Epithelial cell of esophagus (primary cell): ENCODE measurements at places on chromosomes 6 and 20.

DNA sequence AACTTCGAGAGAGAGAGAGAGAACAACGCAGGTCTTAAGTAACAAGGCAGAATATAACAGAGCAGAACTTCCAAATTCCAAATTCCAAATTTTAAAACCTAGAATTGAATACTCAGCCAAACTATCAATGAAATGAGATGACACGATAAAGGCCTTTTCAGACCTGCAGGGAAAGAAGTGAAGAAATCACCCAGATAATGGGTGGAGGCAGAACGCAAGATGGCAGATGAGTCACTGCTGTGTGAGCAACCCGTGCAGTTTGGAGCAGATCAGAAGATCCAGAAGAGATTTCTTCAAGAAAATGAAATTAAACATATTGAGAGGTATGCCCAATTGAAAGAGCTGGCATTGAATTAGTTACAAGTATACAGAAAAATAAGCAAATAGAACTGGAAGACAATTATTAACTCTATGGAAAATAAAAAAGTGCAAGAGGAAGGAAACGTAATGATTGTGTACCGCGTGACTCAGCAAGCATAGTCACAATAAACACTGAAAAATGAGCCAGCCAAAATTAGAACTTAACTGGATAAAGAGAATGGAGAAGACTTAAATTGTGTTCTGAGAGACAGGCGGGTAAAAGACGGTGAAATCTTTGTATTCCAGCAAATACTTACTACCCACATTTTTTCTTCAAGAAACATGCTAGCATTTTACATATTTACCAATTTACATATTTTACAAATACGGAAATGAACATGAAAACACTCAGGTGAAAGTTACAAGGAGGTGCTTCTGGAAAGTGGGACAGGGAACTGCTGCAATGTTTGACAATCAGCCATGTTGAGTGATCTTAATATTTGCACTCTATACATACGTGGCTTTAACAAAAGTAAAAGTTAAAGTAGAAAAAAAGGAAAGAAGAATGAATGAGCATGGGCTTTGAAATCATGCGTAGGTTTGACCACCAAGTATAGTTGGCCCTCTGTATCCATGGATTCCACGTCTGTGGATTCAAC, 87.9 kb upstream of the CDYL start:
- peak; percentile 92 for DNase-seq

DNA sequence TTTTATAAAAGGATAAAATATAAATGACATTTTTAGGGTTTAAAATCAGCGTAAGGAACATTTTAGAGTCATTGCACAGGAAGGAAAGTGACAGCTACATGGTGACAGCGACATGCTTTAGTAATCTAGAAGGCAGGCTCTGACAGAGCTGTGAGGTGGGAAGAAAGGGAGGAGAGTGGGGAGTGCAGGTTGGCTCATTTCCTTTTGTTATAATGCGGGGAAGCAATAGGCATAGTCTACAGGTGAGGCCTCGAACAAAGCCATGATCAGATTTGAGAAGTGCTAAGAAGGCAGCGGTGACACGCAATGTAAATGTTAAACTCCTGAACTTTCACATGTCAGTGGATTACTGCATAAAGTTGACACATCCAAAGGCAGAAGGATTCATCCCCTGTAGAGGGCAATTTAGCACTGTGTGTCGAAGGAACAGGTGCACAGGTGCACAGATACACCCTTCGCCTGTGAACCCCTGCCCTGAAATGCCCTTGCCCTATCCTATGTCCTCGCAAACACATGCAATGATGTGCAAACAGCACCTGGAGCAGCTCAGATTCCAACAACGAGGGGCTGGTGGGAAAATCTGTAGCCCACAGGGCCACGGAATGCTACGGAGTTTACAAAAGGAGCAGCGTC, 32.4 kb upstream of the SMOC2 start:
- no peak for DNase-seq

DNA sequence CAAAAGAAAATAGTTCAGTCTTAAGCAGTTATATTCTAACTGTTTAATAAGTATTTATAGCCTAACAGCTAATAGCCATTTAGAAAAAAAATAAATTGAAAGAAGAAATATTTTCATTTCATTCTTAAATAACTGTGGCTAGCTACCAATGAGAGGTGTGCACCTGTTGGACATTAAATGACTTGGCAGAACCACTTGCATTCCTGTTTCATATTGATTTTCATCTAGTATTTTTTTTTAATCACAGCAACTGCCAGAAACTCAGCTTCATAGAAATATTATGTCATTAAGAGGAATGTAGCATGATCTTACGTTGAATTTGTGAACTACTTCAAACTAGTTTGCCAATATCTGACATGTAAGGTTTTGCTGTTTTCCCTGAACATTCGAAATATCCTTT, 10.1 kb downstream of the NAA20 start:
- DNase-seq, result no peak

- DNase-seq, result no peak
Measured at GRCh38 chr6:167819576-167819975, 7.1 kb upstream of the AFDN start.

DNA sequence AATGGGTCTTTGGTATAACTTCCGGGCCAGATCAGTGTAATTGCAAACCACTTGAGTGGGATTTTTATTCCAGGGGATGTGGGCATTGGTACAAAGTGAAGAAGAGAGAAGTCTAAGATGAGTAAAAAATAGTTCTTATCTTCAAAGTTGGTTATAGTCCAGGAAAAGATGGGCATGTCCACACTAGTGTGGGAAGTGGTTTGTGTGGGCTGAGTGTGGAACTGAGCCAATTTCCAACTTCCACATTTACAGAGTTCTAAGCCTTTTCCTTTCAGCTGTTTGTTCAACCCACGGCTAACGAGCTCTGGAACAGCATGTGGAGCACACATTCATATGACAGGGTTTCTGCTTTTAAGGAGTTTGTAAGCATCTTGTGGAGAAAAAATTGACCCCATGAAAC, 72.3 kb upstream of the IFNGR1 start:
- peak; percentile 84 for DNase-seq

DNA sequence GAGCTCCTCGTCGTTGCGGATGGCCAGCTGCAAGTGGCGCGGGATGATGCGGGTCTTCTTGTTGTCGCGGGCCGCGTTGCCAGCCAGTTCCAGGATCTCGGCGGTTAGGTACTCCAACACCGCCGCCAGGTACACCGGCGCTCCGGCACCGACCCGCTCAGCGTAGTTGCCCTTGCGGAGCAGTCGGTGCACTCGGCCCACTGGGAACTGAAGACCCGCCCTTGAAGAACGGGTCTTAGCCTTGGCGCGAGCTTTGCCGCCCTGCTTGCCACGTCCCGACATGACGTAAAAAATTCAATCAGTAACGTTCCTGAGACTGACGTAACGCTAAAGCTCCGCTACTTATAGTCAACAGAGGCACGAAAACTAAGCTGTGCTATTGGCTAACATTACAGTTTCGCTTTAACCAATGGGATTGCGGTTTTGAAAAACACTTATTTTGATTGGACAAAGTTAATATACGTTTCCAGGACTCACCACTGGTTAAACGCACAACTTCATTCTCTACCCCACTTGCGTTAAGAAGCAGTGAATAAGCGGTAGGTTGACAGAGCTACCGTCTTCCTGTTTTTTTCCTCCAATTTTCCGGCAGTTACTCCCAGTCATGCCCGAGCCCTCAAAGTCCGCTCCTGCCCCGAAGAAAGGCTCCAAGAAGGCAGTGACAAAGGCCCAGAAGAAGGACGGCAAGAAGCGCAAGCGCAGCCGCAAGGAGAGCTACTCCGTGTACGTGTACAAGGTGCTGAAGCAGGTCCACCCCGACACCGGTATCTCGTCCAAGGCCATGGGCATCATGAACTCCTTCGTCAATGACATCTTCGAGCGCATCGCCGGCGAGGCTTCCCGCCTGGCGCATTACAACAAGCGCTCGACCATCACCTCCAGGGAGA, 73.9 kb downstream of the OR2B2 start:
- DNase-seq, result peak; percentile 98

DNA sequence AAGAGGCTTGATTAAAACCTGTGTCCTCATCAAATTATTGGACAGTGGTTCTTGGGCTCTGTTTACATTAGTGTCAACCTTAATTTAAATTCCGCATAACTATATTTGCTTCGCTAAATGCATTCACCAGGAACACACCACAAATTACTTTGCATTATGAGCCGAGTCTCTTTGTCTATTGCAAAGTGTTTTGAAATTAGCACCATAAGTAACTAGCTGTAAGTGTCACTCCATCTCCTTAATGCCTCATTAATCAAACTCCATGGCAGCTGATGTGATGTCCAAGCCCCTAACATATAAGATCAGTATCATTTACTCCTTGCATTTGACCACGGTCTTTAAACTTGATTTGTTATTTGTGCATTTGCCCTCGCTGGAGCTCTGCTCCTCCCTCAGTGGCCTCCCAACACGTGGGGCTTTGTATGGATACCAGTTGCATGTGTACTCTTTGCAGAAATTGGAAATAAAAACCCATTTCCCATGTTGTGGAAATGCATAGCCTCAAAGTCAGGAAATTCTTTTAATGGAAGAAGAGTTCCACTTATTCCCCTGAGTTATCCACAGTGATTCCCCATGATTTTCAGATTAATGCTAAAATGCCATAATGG, 24.6 kb downstream of the FOXA2 start:
- no peak for DNase-seq

GRCh38 chr6:160431226-160431625, 83.0 kb downstream of the SLC22A3 start:
- peak; percentile 18 for DNase-seq

- DNase-seq, result no peak
Measured at GRCh38 chr20:19382386-19383340, 170.2 kb downstream of the SLC24A3 start.

DNA sequence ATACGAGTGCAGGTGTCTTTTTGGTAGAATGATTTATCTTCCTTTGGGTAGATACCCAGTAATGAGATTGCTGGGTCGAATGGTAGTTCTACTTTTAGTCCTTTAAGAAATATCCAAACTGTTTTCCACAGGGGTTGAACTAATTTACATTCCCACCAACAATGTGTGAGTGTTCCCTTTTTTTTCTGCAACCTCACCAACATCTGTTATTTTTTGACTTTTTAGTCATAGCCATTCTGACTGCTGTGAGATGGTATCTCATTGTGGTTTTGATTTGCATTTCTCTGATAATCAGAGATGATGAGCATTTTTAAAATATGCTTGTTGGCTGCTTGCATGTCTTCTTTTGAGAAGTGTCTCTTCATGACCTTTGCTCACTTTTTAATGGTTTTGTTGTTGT, 1.9 kb upstream of the ZNF831 start:
- no peak for DNase-seq

DNA sequence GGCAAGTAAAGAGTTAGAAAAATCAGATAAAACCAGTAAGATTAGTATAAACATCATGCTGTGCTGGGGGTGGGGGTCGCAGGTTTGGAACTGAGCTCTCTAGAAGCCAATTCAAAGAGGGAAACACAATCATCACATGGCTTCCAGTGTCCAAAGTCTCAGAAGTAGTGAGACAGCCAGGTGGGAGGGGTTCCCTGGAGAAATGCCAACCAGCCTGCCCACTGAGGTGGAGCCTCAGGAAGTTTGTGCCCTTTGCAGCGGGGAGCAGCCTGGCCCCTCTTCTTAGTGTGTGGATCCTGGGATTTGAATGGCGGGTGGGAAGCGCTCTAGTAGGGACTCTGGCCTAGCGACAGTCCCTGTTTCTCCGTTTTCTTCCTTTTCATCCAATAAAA, 21.4 kb downstream of the C6orf15 start:
- DNase-seq, result no peak

DNA sequence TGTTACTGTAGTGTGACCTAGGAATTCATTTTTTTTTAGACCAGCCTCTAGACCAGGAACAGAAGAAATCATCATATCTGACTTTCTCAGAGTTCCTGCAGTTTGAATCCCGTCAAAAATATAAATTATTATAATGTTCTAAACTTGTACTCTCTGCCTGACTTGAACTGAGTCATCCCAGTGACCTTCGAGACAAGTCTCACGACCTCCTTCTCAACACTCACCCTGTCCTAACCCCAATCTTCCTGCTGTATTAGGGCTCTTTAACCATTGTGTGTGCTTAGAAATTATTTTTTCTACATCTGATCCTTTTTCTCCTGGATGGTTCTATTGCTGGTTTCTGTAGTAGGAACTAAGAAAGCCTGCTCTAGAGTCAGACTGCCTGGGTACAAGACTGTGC, 21.5 kb downstream of the ADGRF5 start:
- DNase-seq, result no peak

GRCh38 chr6:150156460-150156859, 13.6 kb downstream of the PPP1R14C start:
- DNase-seq, result peak; percentile 94

DNA sequence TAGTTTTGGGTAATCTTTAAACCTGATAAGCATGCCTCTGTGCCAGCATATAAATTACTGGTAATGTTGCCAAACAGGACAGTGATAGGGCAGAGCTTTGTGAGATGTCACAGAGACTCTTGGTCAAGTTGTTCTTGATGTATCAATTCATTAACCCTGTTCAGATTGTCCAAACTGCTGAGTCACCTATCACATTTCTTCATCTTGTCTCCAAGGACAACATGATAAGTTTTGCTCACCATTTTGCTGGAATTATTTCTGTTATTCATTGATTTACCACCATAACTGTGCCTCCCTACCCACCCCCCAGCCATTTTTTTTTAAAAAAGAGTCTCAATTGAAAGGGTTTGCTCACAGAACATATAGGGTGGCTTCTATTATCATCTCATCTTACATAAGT, 19.5 kb upstream of the GMNN start:
- no peak for DNase-seq

DNA sequence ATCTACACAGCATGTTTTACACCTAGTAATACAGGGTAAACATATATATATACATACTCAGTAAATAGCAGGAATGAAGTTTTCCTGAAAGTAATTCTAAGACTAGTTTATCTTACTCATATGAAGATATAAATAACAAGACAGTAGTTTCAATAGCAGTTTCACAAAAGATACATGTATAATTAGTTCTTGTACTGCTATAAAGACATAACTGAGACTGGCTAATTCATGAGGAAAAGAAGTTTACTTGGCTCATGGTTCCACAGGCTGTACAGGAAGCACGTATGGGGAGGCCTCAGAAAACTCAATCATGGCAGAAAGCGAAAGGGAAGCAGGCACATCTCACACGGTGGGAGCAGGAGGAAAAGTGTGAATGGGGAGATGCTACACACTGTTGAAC, 16.9 kb downstream of the RARS2 start:
- no peak for DNase-seq

GRCh38 chr6:116215414-116215813, 38.5 kb downstream of the TSPYL4 start:
- DNase-seq, result peak; percentile 55

GRCh38 chr6:100179576-100179975, 185.6 kb upstream of the MCHR2 start:
- DNase-seq, result no peak

DNA sequence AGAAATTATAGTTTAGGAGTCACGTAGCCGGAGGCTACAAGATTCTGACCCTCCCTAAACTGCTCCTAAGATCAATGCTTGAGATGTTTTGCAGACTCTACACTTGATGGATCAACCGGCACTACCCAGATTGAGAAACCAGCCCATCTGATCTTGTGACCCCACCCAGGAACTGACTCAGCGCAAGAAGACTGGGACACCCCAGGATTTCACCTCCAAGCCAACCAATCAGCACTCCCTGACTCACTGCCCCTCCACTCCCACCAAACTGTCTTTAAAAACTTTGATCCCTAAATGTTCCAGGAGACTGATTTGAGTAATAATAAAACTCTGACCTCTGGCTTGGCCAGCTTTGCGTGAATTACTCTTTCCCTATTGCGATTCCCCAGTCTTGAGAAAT, 99.8 kb downstream of the OPRM1 start:
- peak; percentile 69 for DNase-seq
